ENCODE measurements at places on chromosomes 3 and 15.

DNA sequence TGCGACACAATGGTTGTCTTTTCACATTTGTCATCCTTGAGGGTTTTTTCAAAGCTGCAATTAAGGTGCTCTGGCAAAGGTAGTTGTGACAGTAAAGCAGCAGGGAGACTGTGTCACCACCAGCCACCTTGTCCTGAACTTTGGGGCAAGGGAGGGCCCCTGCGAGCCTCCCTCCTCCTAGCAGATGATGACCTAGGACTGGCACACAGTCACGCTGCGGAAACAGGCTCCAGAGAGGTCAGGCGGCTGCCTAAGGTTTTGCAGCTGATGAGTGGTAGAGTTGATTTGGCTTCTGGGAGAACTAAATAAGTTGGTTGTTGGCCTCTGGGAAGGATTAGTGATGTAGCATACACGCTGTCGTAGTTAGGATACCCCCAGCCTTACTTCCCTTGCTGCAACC, 62.7 kb downstream of the PDIA5 start:
- DNase-seq, result no peak

DNA sequence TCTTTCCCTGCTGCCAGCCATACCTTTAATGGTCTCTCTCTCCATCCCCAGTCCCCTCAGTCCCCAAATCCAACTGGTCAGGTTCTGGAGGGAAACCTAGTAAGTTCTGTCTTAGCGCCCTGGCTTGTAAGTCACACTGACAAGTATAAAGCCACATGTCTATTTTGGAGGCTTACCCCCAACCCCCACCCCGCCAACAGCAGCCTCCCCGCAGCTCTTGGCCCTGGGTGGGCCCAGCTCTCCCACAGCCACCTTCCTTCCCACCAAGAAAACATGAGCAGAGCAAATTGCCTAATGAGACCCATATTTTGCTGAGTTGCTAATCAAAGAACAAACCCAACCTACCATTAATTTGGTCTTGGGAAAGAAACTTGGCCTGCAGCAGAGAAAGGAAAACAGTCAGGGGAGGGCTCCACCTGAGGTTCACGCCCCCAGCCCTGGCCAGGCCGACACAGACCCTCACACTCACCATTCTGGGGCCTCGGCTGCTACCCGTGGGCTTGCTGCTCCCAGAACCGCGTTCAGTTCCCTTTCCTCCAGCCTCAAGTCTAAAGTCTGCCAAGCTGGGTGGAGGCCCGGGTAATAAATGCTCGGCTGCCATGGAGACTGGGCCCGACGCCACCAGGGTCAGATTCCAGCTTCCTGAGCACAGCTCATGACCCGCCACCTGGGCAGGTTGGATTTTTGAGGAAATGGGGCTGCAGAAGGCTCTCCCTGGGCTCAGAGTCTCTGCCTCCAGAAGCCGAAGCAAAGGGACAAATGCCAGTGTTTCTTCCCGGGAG, at the start of gene CALML4:
Gene CALML4 (minus strand): TSS at position 557 of the 782 bp plus-strand sequence. CDS start 85 bp downstream, at position 472.
- DNase-seq, result no peak

- DNase-seq, result no peak
These were observed 16.0 kb upstream of the LRRN1 start for GRCh38 chr3:3783210-3783609.

- no peak for DNase-seq
These were observed 70.9 kb downstream of the SCN5A start for GRCh38 chr3:38578551-38578950.

DNA sequence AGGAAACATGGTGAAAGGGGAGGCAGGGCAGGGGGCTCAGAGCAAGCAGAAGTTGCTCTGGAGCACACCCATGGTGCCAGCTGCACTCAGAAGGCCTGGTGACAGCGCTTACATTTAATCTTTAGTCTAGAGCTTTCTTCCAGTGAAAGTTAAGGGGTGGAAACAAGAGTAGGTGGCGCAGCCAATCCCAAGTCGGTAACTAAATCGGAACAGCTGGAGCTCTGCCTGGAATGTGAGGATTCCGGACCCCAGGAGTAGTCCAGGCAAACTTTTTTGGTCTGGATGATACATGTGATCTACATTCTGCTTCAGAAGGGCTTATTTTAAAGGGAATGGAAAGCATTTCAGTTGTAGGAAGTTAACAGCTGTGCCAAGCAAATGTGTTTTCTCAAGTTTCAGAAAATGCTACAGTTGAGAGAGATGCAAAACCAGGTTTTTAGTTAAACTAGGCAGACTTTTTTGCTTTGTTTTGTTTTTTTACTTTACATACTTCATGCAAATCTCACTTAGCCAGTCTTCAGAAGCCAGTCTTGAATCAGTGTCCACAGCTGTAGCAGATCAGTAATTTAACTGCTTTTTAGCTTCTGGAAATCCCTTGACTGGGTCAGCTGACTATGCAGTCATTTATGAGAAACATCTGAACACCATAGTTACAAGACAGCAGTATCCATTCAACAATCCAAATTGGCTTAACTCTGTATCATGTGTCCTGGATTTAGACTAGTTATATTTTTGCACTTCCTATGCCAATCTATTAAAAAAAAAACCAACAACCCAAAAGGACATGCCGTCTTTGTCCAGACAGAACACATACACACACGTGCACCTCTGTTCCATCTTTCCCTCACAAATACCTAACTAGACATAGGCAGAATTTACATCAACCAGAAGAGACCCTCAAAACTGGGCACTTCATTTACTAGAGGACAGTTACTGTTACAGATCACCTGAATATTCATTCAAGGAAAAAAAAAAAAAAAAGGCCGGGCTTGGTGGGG, 33.2 kb downstream of the ZNF106 start:
- DNase-seq, result no peak

DNA sequence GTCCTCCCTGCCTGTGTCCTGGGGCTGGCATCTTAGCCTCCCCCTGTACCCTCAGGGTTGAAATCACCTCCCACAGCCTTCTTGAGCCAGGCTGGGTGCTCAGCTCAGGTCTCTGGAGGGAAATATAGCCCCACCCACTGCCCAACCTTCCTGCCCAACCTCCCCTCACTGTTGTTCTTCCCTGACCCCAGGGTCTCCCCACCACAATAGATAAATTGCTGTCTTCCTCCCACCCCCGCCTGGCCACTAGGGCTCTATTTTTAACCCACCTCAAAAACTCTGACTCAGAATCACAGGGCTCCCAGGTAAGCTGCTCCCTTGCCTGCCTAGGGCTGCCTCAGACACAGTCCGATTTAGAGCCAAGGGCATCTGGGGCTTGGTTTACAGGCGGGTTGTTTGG, 15.0 kb downstream of the HCN4 start:
- DNase-seq, result no peak

DNA sequence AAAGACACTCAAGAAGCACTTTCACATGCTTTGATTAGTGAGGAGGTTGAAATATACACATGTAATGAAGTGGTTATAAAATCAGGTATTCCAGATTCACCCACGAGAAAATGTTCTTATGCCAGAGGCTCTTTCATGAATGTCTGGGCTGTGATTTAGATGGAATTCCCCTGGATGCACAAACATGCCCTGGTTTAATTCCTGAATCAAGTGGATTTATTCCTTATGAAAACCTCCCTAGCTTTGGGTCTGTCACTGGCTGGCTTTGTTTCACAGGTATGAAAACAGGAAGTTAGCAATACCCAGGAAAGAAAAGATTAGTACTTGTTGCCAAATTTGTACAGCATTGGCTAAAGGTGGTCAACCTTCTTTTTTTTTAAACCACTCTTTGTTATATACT, 1123.0 kb downstream of the ROBO1 start:
- DNase-seq, result no peak

DNA sequence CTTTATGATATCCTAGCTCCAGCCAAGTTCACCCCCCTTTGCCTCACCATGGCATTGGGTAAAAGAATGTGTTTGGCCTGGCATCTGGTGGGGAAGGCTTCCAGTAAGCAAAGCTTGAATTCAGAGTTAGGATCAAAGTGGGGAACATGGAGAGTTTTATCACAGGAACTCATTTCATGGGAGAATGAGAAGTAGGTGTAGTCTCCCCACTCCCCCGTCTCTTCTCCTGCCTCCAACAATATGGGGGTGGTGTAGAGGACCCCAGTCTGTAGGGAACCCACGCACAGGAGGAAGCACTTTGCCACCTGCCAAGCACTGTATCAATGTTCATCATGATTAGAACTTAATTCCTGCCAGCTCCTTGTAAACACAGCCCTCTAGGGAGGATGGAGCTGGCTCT, 200.5 kb downstream of the UACA start:
- no peak for DNase-seq

- DNase-seq, result no peak
These were observed 1.9 kb downstream of the MAP4 start for GRCh38 chr3:48014358-48014757.

DNA sequence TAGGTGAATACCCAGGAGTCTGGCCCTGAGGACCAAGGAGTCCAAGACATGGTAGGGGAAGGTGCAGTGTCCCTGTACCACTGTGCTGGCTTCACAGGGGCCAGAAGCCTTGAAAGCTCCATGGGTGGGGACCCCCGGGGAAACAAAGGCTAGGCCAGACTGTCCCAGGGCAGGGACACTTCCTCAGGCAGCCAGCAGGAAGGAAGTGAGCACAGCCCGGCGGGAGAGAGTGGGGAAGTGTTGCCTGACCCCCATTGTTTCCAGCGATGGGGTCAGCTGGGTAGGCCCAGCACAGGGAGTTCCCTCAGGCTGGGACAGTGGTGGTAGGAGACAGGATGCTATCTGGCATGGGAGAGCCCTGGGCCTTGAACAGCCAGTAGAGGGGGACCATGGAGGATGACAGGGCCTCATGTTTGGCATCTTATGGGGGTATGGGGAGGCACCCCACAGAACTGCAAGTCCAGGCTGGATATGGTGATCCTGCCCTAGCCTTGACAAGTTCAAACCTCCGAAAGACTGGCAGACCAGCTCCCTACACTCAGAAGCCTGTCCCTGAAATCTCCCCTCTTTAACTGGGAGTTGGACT, 1.2 kb upstream of the HYAL2 start:
- DNase-seq, result no peak

DNA sequence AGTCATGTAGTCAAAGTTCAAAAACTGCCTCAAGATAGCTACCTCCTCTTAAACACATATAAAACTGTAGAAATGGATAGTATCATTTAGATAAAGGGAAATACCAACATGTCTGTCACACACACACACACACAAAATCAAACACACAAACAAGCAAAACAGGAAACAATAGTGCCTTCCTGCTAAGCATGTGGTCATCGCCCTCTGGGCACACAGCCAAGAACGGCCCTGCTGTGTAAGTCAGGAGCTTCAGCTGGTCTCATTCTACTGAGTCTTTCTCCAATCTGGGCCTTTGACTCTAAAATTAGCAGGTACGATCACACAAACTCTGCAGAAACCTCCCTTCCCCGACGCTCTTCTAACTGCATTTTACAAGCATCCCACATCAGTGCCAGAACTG, 272.2 kb upstream of the CHRNA7 start:
- DNase-seq, result no peak

DNA sequence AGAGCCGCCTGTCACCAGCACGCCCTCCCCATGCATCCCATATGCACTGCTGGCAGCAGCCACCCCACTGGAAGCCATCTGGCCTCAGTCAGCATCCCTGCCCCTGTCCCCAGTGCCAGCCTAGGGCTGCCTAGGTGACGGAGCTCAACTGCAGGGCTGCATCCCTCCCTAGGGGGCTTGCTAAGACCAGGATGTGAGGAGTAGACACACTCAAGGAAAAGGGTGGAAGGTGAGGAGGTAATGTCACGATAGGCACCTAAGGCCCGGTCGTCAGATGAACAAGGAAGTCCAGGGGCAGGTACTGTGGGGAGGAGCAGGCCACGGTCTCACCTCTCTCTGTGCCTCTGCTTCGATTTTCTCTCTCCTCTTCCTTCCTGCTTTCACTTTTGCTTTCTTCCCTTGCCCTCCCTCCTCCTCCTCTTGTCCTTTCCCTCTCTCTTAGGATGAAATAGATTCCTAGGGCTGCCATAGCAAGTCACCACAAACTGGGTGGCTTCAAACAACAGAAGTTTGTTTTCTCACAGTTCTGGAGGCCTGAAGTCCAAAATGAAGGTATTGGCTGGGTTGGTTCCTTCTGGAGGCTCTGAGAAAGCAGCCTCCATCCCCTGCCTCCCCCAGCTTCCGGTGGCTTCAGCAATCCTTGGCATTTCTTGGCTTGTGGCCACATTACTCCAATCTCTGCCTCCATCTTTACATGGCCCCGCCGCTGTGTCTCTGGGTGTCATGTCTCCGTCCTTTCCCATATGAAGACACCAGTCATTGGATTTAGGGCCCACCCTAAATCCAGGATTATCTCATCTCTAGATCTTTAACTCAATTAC, 298.3 kb downstream of the SHQ1 start:
- no peak for DNase-seq

DNA sequence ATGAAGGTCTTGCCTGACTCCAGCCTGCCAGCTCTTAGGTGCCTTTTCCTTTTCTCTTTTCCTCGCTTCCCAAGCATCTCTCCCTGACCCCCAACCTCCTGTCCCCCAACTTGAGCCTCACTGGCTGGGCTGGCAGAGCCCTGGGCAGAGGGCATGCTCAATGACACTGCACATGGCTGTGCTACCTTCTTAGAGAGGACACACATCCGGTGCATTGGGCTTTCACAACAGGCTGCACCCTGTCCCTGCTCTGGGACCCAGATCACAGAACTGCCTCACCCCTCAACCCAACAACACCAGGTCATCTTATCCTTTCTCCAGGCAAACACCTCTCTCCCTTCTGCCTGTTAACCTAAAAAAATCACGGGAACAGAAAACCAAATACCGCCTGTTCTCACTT, 7.5 kb upstream of the ANKDD1A start:
- no peak for DNase-seq

GRCh38 chr3:54957711-54958110, 29.9 kb upstream of the LRTM1 start:
- DNase-seq, result no peak

DNA sequence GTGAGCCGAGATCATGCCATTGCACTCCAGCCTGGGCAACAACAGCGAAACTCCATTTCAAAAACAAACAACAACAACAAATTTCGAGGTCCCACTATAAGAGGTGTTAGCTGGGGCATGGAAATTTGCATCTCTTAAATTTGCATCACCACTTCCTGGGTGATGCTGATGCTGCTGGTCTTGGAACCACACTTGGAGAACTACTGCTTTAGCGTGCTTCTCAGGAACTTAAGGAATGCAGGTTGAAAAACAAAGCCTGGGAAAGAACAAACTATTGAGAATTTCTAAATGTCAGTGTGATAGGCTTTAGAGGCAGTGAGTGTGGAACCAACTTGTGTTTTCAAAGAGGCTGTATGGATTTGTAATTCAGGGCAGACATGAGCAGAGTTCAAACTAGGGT, 858.4 kb upstream of the ARPP21 start:
- DNase-seq, result no peak

GRCh38 chr3:191915712-191916111, 454.7 kb downstream of the PYDC2 start:
- DNase-seq, result no peak

Data from GDM1 (cell line).